ENCODE measurements at places on chromosomes 2 and 18.

DNA sequence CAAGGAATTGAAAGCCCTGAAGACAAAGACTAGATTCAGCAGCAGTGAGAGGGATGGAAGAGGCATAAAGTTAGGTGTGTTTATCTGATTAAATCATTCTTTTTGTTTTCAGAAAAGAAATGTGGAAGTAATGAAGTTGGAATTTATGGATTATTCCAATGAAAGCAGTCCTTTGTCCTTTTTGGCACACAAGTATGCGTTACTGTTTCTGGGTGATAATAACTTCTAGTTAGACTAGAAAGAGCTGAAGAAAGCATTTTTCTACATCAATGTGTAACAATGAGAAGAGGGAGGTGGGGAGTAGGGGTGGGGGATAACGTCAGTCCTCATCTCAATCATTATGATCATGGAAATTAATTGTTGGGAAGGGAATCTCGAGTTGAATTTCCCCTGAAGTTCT, 53.0 kb downstream of the AQP4 start:
- DNase-seq: no peak

- no peak for DNase-seq
These were observed 86.1 kb upstream of the BCL2L11 start for GRCh38 chr2:111034606-111035005.

DNA sequence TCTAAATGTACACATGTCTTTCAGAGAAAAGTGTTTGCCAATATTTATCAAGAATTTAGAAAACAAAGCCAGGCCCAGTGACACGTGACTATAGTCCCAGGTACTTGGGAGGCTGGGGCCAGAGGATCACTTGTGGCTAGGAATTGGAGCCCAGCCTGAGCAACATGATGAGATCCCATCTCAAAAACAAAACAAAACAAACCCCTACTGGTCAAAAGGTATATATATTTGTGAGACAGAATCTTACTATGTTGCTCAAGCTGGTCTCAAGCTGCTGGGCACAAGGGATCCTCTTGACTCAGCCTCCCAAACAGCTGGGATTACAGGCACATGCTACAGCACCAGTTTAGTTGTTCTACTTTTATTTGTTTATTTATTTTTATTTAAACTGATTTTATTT, 79.2 kb downstream of the ZDBF2 start:
- no peak for DNase-seq

GRCh38 chr2:96073170-96073775, 38.6 kb upstream of the GPAT2 start:
- no peak for DNase-seq

DNA sequence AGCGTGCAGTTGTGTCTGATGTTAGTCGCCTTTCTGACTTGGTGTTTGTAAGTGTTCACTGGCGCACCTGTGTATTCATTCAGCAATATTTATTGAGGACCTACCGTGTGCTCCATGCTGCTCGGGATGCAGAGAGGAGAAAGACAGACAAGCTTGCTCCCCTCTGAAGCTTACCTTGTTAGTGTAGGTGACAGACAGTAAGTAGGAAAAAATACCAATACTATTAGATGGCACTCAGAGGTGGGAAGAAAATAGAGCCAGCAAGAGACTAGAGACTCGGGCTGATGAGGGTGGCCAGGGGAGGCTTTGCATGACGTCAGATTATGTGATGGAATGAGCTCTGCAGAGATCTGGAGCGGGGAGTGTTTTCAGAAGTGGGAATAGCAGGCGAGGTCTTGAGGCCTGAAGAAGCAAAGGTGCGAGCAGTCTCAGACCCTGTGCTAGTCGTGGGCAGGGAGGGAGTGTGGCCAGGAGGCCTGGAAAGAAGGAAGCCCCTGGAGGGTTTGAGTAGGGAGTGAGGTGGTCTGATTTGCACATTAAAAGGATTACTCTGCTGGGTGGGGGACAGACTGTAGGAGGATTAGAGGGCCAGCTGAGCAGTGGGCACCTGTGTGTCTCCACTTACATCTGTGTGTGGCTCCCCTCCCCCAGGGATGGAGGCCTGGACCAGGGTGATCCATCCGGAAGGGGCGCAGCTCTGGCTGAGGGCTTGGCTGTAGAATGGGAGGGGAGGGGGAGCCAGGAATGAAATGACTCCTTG, 11.8 kb downstream of the MTCL1 start:
- DNase-seq: no peak

- DNase-seq: no peak
These were observed 152.1 kb upstream of the KYNU start for GRCh38 chr2:142725386-142725785.

- DNase-seq: no peak
These were observed 64.4 kb downstream of the SFXN5 start for GRCh38 chr2:73006969-73007710.

DNA sequence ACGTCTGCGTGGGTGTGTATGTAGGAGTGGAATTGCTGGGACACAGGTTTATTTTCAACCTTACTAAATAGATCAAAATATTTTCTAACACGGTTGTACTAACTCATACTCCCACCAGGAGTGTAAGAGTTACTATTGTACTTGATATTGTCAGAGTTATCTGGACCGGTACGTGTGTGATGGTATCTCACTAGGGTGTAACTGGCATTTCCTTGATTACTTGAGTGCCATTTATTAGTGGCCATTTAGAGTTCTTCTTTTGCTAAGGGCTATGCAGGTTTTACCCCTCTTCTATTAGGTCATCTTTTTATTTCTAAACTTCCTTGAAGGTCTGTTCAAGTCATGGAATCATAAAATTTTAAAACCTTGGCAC, 33.5 kb downstream of the CENPO start:
- DNase-seq: no peak

DNA sequence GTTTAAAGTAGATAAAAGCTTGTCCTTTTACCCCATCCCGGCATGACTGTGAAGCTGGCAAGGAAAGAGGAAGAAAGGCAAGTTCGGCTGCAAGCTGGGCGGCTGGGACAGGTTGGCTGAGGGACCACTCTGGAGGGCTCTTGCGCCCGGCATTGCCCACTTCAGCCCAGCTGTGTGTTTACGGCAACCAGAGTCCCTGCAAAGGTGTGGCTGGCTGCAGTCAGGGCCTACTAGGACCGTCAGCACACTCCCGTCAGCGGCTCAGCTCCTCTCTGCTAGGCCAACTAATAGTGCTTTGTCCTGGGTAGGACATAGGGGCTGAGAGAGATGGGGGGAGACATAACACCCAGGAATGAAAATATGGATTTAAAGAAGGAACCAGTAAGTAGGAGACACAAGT, 11.7 kb upstream of the SAP130 start:
- DNase-seq: no peak

- DNase-seq: no peak
These were observed 91.8 kb upstream of the CRACDL start for GRCh38 chr2:99027856-99028255.

- no peak for DNase-seq
These were observed 31.2 kb upstream of the C1GALT1C1L start for GRCh38 chr2:43707255-43708015.

DNA sequence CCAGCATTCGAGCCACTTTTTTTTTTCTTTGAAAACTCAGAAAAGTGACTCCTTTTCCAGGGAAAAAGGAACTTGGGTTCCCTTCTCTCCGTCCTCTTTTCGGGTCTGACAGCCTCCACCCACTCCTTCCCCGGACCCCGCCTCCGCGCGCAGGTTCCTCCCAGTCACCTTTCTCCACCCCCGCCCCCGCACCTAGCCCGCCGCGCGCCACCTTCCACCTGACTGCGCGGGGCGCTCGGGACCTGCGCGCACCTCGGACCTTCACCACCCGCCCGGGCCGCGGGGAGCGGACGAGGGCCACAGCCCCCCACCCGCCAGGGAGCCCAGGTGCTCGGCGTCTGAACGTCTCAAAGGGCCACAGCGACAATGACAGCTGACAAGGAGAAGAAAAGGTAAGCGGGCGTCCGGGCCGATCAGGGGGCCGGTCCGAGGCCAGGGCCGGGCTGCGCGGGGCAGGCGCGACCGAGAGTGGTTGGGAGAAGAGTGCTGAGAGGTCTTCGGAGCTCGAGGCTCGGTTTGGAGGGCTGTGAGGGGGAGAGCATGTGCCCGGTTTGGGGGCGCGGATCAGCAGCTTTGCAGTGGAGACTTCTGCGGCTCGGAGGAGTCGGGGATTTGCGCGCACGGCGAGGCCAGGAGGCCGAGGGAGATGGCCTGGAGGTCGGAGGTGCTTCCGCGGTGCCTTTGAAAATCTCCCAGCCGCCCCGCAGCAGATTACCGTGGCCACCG, 502 bp downstream of the EPAS1 start:
- peak; percentile 59 for DNase-seq

DNA sequence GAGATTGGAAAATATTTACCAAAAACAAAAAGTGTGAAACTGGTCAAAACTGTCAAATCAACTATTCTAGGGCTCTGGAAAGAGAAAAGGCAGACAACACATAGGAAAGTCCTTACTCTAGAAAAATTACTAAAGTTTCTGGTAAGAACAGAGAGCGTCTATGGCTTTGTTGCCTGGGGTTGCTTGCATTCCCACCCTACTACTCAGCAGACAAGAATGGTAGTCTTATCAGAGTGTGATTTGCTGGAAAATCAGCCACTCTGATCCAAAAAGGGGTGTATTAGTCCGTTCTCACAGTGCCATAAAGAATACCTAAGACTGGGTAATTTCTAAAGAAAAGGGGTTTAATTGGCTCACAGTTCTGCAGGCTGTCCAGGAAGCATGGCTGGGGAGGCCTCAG, 50.3 kb upstream of the CDH20 start:
- DNase-seq: no peak

GRCh38 chr18:8673256-8674209, 31.8 kb upstream of the MTCL1 start:
- DNase-seq: no peak

Measured in GM12892 (cell line).